ENCODE measurements at places on chromosomes 1 and 21.

DNA sequence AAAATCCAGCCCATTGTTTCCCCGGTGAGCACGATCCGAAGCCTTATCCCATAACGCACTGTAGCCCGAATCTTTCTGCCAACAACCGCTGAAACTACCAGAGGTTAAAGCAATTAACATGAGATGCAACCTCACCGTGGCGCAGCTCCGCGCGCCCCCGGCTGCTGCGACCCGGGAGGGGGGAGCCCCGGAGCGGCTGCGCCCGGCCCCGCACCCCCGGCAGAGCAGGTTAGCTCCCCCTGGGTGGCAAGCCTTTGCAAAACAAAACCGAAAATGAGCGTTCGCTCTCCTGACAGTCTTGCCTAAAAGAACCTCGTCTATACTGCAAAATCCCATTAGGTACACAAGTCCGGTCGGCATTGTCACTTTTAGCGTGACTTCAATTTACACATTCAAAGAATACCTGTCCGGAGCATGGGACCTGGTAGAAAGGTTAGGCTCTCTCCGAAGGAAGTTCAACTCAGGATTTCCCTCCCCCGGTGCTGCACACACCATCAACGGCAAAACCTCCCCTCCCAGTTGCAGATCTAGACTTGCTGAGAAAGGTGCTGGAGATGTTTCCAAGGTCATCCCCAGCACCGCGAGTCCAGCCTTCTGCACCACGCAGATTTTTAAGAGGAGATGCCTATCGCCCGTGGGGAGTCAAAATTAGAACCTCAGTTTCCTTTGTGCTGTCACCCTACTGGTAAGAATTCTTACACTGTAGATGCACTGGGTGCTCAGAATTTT, 107.5 kb downstream of the ZNF281 start:
- DNase-seq = peak; percentile 70

GRCh38 chr1:1307261-1307922, 338 bp downstream of the ACAP3 start:
- DNase-seq = no peak

DNA sequence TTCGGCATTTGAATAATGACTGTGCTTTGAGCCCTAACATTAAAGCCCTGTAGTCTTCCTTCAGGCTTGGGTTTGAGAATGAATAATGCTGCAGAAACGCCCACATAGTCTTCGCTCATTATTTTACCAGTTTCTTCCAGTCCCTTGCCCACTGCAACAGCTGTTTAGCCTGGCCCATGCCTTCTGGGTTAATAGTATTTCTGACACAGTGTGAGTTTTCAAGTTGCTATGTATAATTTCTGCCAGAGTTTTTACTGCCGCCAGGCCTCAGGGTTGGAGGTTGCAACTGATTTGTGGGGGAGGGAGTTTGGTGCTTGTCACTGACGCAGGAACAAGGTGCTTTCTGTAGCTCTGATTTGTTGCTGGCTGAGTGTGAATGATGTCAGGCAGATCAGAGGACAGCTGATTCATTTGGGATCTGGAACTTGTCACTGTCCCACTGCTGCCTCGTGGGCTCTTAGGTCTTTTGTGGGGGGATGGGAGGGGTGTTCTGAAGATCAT, 109.8 kb downstream of the MAST2 start:
- no peak for DNase-seq

DNA sequence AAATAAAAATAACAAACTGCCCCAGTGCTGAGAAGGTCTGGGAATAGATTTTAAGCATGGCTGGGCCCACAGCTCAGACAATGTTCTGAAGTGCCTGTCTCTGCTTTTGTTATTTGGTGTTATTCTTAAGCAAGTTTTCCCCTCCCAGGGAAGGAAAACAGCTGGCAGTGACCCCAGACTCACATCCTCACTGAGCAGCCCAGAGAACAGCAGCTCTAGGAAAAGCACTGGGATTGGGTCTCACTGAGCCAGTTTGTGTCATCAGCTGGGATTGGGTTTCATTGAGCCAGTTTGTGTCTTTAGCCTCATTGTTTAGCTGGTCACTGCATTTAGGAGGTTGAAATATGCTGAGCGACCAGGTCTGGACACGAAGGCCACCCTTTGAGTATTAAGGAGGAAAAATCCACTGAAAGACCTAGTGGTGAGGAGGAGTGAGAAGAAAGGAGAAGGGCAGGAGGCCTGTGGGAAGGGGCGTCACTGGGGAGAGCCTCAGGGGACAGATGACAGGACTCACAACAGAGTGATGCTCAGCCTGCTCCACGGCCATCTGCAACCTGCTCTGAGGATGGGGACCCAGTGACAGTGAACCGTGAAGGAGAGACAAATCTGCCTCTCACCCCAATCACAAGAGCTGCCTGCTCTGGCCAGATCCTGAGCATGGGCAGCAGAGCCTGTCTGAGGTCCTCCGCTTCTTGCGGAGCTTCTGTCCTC, 103.8 kb downstream of the TOMM20 start:
- no peak for DNase-seq

GRCh38 chr1:201511941-201512539, 5.1 kb upstream of the CSRP1 start:
- peak; percentile 32 for DNase-seq

DNA sequence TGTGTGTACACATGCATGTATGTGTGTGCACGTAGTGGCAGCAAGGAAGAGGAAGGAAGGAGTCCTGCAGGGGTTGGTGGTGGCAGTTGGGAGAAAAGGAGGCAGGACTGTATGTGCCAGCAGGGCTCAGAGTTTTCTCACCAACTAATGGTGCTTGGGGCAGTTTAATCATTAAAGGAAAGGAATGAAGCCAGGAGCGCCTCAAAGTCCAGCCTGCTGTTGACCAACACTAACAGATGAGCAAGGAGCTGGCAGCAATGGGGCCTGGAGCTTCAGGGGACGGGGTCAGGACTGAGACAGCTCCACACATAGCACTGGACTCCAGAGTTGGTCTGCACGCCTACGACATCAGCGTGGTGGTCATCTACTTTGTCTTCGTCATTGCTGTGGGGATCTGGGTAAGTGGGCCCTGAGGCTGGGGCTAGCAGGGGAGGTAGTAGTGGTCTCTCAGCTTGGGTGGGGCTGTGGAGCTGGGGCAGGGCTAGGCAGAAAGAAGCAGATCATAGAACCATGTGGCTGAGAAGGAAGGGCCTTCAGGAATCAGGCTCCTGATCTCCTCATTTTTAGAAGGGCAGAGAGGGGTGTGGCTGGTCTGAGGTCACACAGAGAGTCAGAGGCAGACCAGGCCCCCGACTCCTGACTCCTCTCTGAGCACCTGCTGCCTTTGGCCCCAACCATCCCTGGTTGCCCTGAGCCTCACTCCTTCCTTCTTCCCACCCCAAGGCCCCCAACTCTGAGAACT, at the start of gene SLC5A9:
TSS of gene SLC5A9 (plus strand) at position 216 of the 742 bp plus-strand sequence. CDS start at position 237, 21 bp downstream.
- DNase-seq = no peak

GRCh38 chr1:197356723-197357533, 88.9 kb downstream of the CRB1 start:
- DNase-seq = peak; percentile 5

- DNase-seq = no peak
Measured at GRCh38 chr21:31117128-31117916, 79.0 kb upstream of the KRTAP19-8 start.

- DNase-seq = no peak
Measured at GRCh38 chr1:79042539-79042938, 36.0 kb upstream of the ADGRL4 start.

DNA sequence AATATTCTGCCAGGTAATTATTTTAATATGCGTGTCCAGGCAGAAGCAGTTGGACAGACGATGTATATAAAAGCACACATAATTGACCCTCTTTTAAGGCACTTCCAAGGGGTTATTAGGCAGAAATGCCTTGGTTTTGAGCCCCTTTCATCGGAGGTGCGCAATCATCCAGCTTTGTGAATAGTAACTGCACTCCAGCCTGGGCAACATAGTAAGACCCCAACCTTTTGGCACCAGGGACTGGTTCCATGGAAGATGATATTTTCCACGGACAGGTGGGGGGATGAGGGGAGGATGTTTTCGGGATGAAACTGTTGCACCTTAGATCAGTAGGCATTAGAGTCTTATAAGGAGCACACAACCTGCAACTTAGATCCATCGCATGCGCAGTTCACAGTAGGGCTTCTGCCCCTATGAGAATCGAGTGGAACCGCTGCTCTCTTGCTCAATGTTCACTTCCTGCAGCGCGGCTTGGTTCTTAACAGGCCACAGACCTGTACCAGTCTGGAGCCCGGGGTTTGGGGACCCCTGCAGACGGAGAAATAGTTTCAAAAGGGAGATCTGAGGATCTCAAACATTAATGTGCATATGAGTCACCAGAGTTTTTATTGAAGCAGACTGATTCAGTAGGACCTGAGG, 1.8 kb upstream of the MCOLN2 start:
- peak; percentile 29 for DNase-seq

GRCh38 chr1:94544706-94545490, 3.3 kb upstream of the F3 start:
- no peak for DNase-seq

DNA sequence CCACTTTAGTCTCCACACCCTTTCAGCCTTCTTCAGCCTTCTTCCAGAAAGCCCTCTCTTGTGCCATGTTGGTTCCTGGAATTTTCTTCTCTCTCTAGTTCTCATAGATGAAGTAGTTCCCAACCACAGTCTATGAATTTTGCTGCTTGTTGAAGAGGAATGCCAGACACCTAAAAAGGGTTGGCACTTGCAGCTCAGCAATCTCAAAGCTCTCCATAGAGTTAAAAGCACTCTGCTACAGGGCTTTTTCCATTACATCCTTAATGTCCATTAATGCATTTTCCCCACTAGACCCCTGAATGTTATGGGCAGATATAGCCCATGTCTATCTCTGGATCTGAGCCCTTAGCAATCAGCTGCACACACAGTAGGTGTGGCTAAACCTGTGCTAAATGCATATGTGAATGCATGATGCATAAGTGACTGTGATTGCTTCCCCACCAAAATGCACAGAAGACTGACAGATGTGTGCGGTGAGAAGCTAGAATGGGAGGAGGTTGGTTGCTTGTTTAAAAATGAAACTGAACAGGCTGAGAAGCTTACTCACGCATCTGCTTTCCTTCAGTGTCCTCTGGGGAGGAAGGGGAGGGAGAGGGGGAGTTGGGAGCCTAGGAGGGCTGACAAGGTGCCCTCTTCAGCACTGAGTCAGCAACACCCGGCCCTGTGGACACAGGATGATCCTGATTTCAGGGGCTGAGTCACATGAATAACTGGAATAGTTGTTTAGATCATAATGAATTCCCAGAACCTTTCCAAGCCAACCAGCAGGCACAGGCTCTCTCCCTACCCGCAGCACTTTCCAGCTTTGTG, 146.1 kb upstream of the FGGY start:
- no peak for DNase-seq

GRCh38 chr1:66296951-66297350, 237.0 kb upstream of the SGIP1 start:
- no peak for DNase-seq

DNA sequence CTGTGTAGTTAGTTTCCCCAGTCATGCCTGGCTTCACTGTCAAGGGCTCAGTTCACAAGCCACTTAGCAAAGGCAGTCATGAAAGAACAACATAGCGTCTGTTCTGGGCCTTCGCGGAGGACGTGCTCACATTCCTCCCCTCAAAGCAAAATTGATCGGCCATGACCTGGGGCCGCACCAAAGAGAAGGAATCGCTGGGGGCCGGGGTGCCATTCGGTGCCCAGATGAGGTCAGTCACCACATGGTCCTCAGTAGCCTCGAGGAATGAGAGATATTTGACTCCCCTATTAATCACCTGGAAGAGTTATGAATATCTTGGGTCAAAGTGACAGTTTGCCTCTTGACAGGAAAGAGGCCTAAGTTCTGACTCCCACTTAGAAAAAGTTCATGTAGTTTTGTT, 251.1 kb upstream of the JUN start:
- DNase-seq = no peak

DNA sequence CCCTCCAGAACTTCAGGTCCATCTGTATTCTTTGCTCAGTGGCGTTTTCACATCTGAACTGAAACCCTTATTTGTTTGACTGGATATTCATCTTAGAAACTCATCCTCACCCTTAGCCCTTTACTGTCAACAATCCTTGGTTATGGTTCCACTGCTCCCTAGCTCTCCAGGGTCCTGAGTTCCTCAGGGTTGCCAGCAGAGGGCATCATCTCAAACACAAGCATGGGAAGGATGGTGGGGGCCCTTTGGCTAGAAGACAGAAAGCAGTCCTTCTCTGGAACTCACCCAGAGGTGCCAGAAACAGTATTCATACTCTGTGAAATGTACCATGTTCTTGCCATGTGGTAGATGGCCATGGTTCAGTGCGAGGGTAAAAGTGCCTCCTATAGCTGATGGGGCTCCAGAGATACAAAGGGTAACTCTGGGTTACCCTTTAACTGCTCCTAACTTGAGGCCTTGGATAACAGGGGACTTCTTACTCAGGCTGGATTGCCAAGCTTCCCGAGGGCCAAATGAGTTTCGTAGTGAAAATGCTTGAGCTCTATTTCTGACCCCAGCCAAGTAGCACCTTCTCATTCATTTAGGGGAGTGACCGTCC, 11.3 kb downstream of the NCSTN start:
- DNase-seq = peak; percentile 37

DNA sequence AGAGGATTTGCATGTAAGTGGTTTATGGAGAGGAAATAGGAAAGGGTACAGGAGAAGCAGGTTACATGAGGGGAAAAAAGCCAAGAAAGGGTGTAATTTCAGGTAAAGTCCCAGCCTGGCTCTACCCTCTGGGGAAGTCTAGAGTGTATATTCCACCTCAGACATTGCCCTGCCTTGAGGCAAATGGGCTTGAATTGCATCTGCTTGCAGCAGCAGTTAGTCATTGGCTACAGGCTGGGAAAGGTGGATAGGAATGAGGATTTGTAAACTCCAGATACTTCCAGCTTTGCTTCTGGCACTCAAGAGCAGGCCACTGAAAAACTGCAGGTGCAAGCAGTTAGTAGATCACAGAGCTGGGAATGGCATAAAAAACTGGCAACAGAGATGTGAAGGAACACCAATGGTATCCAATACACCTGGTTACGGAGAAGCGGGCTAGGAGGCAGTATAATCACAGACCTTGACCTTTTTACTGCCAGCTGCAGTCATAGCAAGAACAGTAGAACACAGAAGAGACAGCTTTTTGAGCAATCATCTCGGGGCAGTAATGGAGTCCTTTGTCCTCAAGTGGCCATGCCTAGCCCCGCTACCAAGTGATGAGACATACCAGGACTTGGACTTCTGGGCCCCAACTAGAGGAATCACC, 226.9 kb upstream of the NRIP1 start:
- no peak for DNase-seq

- no peak for DNase-seq
Measured at GRCh38 chr21:30769724-30770431, 14.7 kb upstream of the KRTAP21-1 start.

DNA sequence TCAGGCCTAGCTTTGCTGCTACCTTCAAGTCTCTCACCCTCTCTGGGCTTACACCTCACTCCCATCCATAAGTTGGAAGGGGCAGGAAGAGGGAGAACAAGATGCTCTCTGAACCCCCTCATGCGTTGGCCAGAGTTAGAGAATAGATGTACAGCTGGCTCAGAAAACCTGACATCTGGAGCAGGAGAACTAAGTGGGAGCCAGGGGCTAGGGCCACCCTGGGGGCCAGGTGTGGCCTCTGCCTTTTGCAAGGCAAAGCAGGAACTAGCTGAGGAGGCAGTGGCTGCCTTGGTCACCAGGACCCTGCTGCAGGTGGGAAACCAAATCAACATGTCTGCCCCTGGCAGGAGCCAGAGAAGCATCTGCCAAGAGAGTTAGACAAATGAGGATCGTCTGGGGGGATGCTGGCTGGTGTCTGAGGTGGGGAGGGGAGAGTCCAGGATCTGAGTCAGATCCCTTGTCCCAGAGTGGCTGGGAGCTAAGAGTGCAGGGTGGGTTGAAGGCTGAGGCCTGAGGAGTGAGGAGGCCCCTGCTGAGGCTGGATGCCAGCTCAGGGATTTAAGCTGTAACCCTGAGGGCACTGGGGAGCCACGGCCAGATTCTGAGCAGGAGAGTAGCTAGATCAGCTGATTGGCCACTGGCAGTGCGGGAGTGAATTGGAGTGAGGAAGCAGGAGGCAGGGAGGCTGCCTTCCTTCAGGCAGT, 115.0 kb downstream of the EPHB2 start:
- no peak for DNase-seq

All from germinal center (tissue), 1 donor.